ENCODE measurements at places on chromosomes 1 and 21.

- DNase-seq, result no peak
Observed at GRCh38 chr1:182107209-182107608, 45.7 kb upstream of the ZNF648 start.

DNA sequence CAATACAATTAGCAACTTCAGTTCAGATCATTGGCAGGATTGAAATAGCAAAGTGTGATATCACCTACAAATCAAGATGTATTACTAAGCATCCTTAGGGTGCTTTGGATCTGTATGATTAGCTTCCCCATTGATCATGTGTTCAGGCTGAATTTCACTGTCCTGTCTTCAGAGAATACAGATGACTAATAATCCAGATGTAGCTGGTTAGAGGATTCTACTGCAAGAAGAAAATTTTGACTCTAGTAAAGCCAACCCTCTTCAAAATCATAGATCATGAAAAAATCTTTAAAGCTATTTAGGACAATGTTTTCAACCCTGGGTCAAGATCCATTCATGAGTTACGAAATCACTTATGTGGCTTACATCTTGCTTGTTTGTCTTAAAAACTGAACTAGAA, 184.4 kb downstream of the PTGER3 start:
- DNase-seq, result no peak

DNA sequence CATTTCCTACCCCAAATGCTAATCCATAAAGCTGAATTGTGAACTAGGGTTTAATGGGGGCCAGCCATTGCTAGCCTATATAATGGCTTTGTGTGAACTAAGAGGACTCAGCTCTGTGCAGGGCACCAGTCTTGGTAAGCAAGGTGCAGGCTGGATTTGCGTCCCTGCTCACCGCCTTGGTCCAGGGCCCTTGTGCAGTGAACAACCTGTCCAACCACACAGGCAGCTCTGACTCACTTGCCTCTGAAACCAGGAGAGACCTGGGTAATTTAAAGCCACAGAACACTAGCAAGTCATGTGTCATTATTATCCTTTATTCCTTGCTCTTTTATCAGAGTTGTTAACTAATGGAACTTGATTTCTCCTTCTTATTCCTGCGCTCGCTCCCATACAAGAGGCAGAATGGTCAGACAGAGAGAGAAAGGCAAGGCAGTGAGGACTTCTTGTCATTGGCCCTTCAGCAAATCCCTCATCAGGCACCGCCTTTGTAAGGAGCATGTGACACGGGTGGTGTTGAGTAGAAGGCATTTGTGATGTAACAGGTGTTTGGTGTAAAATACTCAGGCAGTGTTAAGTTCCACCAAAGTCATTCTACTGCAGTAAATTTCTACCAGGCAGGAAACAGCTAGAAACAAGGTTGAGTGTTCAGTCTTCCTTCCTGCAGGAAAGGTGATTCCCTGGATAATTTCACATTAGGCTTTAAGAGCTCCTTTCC, 67.3 kb upstream of the OLIG2 start:
- peak; percentile 1 for DNase-seq

- DNase-seq, result no peak
Observed at GRCh38 chr21:26406526-26406925, 166.6 kb downstream of the CYYR1 start.

DNA sequence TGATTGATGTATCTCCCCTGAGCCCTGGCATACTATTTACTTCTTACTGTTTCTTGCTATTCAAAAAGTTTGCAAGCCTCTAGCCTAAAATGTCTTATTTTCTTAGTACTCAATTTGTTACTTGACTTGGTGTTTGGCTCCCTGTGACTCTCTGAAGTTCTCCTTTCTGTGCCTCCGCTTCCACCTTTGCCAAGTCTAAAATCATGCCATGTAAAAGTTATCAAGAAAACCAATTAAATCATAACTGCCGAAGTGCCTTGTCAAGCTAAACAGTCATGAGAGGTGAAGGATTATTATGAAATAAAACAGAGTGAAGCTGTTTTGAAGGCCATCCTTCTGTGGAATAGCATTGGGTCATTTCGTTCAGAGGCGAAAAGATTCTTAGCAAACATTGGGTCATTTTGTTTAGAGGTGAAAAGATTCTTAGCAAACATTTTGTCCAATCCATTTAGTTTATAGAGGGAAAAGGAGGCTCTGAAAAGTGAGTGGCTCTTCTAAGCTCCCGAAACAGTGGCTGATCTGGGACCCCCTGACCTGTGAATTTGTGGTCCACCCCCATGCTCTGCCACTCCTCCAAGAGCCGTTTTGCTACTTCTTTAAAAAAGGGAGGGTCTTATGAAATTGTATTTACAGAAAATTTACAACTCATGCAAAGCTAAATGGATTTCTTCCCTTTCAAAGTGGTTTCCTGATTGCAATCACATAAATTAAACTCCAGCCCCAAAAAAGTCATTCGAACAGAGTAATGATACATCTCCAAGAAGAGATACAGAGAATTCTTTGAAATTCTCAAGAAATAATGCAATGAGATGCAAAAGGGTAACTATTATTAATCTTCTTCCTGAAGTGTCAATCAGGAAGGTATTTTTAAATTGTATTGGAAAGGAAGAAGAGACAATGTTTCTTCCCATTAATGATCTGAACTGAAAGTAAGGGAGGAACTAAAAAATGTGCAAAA, 141.4 kb downstream of the RUNX1 start:
- DNase-seq, result no peak
